D341Med (cell line): ENCODE measurements at places on chromosomes 16 and 17.
A peak's percentile ranks its signal among the peaks of the same experiment; 100 is the strongest.

- no peak for DNase-seq
Measured at GRCh38 chr17:83097831-83098230, 18.4 kb downstream of the METRNL start.

GRCh38 chr16:10501016-10501607 lies 79.3 kb downstream of the EMP2 start:
- no peak for DNase-seq

- DNase-seq: no peak
Measured at GRCh38 chr17:66422186-66422585, 119.8 kb downstream of the PRKCA start.

GRCh38 chr16:66455970-66456369 lies 28.9 kb downstream of the BEAN1 start:
- no peak for DNase-seq

GRCh38 chr16:35391328-35391727 lies 1931.9 kb downstream of the TP53TG3F start:
- DNase-seq: no peak

DNA sequence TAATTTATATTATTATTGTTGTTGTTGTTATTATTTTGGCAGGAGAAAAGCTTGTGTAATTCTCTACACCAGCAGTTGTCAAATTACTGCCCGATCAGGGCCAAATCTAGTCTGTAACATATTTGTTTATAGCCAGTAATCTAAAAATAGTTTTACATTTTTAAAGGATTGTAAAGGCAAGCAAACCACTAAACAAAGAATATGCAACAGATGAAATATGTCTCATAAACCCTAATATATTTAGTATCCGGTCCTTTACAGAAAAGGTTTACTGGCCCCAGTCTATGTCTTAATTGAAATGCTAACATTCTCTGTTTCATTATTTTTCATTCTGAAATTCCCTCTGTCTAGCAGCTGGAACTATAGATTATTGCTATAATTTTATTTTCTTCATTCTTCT lies 709.5 kb downstream of the KCNJ2 start:
- DNase-seq: no peak

DNA sequence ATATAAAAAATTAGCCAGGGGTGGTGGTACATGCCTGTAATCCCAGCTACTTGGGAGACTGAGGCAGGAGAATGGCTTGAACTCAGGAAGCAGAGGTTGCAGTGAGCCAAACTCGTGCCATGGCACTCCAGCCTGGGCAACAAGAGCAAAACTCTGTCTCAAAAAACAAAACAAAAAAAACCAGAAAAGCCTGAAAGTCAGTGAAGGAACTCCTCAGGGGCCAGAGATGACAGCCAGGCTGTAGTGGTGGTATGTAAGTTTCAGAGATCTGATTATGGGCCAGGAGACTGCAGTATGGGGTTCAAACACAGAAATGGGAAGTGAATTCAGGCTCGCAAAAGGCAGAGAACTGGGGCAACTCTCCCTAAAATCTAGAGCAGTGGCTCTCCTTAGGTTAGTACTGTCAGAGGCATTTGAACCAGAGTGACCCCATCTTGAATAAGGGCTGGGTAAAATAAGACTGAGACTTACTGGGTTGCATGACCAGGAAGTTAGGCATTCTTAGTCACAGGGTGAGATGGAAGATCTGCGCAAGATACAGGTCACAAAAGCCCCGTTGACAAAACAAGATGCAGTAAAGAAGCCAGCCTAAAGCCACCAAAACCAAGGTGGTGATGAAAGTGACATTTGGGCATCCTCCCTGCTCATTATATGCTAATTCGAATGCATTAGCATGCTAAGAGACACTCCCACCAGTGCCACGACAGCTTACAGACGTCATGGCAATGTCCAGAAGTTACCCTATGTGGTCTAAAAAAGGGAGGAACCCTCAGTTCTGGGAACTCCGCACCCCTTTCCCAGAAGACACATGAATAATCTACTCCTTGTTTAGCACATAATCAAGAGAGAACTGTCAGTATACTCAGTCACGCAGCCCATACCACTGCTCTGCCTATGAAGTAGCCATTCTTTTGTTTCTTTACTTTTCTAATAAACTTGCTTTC lies 120.2 kb upstream of the XYLT1 start:
- DNase-seq: no peak

GRCh38 chr16:84588991-84589390 lies 28.9 kb downstream of the COTL1 start:
- DNase-seq: no peak

- peak; percentile 99 for DNase-seq
Measured at GRCh38 chr17:44689477-44690217, at the start of gene CCDC43. CCDC43 (minus strand) TSS chr17:44689776; CDS start chr17:44689753, 23 bp downstream.

DNA sequence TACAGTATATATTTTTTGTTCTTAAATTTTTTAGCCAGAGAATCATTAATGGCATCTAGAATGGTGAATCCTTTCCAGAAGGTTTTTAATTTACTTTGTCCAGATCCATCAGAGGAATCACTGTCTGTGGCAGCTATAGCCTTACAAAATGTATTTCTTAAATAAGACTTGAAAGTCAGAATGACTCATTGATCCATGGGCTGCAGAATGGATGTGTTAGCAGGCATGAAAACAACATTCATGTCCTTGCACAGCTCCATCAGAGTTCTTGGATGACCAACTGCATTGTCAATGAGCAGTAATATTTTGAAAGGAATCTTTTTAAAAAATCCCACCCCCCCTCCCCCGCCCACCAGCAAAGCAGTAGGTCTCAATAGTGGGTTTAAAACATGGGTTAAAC lies 51.4 kb downstream of the CACNG1 start:
- no peak for DNase-seq

DNA sequence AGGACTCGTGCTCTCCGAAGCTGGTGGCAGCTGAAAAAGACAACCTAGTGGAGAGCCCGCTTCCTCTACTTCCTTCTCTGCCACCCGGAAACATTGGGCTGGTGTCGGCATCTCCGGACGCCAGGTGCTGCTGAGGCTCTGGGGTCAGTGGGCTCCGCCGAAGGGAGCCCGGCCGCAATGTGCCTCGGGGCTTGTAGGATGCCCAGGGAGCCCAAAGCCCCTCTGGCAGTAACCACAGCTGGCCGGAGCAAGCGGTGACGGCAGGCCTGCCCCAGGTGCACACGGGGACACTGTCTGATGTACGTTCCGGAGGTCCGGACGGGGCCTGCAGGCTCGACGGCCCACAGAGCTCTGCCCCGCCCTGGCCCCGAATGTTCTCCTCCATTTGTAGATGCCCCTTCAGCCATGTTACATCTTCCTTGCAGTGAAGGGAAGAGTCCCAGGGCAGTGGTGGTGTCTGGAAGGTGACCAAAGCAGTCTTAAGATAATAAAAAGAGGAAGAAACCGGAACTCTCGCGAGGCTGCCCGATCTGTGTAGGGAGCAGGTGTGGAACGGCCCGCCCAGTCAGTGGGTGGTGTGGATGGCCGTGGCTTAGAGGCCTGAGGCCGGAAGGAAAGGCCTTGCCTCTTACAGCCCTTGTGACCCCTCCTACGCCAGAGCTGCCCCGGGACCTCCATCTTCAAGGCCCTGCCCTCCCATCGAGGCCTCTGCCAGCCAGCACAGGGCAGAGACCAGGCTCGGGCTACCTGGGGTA lies 22.6 kb downstream of the NDUFAF8 start:
- DNase-seq: no peak

DNA sequence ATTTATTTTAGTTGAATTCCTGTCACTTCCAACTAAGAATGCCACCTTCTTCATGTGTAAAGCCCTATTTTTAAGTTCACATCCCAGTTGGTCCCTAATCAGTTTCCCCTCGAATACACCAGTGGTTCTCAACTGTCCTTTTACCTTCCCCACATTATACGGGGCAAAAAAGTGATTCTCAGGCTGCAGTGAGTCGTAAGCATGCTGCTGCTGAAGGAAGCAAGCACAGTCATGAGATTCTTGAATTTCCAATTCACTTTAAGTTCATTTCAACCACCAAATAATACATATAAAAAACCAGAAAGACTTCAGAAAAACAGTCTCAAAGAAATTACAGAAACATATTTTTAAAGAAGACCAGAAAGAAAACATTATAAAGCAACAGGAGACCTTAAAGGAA lies 47.9 kb downstream of the UBE2G1 start:
- DNase-seq: no peak

GRCh38 chr17:16258901-16259300 lies 41.9 kb downstream of the PIGL start:
- DNase-seq: no peak

DNA sequence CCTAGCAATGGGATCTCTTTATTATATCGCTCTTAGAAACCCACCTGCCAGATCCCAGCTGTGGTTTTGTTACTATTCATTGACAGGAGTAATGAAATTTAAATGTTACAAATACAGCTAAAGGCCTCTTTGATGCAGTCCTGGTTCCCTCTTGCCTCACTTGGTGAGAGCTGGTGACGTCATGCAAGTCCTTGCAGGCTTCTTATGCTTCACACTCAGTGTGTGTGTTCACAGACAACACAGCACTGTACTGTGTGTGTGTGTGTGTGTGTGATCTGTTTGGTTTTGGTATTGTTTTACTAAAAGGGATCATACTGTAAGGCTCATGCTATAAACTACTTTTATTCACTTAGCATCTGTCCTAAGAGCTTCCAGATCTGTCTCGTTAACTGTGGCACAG lies 75.0 kb downstream of the USP22 start:
- no peak for DNase-seq

- DNase-seq: no peak
Measured at GRCh38 chr17:73156887-73157520, 7.8 kb upstream of the SSTR2 start.

GRCh38 chr17:51427323-51427811 lies 167.0 kb downstream of the UTP18 start:
- DNase-seq: no peak

GRCh38 chr17:28937044-28937729 lies 14.1 kb downstream of the PHF12 start:
- DNase-seq: no peak

- DNase-seq: peak; percentile 73
Measured at GRCh38 chr17:59753522-59754467, 46.3 kb downstream of the VMP1 start.

- peak; percentile 27 for DNase-seq
Measured at GRCh38 chr16:66800856-66801255, 528 bp downstream of the TERB1 start.

DNA sequence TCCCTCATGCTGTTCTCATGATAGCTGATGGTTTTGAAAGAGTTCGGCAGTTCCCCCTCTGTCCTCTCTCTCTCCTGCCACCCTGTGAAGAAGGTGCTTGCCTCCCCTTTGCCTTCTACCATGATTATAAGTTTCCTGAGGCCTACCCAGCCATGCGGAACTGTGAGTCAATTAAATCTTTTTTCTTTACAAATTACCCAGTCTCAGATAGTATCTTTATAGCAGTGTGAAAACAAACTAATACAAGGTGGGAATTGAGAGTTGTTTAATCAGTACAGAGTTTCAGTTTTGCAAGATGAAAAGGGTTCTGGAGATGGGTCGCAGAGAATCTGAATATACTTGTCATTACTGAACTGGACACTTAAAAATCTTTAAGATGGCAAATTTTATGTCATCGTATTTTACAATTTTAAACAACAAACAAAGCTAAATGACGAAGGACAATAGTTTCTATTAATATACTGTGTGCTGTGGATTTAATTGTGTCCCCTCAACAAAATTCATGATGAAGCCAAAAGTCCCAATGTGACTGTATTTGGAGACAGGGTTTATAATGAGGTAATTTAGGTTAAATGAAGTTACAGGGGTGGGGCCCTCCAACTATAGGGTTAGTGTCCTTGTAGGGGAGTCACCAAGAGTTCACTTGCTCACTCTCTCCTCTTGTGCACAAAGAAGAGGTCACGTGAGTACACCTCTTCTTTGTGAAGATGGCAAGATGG lies 4.4 kb downstream of the MT3 start:
- DNase-seq: no peak

DNA sequence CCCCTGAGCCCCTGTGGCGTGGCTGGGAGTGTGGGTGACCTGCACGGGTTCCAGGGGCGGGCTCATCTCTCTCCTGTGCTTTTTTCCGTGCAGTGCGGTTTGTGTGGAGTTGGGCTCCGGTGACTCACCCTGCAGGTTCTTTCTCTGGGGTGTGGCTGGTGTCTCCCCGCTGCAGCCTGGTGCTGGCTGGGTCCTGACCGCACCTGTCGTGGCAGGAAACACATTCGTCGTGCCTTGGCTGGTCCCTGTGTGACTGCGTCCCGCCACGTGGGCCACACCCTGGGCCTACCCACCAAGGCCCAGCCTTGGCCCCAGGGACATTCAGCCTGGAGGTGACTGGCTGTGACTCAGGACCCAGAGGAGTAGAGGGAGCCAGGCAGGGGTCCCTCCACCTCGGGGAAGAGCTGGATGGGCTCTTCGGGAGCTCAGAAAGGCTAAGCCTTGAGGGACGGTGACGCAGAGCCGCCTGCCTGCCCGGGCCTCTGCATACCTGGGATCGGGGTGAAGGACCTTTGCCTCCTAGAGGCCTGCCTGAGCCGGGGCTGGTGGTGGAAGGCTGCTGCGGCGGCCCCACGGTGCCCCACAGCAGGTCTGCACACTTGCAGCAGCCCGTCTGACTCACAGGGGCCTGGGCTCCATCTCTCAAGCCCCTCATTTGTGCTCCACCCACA lies 7.8 kb downstream of the TRAF7 start:
- no peak for DNase-seq

GRCh38 chr16:57938936-57939871 lies 31.7 kb downstream of the CNGB1 start:
- DNase-seq: no peak

DNA sequence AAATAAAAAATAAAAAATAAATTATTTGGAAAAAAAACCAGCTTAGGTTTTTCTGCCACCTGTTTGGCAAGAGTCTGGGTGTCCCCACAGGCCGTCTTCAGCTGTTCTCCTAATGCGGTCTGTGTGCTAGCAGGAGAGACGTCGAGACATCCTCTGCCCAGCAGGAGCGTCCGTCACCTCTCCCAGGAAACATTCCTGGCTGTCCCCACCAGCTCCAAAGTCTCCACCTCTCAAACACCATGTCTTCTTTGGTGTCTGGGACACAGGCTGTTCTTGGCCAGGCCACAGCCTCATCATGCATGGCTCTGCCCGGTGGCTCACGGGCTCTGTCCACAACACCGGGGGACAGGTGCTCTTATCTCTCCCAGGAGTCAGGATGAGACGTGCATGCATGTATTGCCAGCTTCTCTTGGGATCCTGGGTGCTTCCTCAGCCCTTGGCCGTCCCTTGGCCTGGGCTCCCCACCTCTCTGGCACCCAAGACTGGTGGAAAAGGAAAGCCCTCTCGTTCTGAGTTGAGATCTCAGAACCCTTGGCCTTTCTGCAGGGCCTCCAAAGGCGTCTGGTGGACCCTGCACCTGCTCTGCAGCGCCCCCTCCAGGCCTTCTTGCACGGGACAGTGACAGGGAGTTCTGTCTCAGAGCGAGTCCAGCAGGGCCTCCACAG lies 84.9 kb upstream of the CBX4 start:
- no peak for DNase-seq

GRCh38 chr16:85171759-85172454 lies 59.6 kb upstream of the CIBAR2 start:
- DNase-seq: no peak

DNA sequence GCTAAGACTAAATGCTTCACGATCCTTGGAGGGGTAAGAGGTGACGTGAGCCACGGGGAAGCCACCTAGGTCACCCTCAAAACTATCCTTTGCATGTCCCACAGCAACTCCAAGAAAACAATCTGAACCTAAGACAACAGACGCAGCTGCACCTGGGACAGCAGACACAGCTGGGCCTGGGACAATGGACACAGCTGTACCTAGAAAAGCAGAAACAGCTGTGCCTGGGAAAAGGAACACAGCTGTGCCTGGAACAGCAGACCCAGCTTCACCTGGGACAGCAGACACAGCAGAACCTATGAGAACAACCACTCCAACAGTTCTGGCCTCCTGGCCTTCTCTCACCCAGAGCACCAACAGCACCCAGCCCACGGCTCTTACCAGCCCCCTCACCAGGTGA lies 11.7 kb upstream of the CD300LD start:
- no peak for DNase-seq

GRCh38 chr16:73546341-73546845 lies 498.5 kb upstream of the ZFHX3 start:
- no peak for DNase-seq
